ENCODE measurements at places on chromosomes 16 and 17.

DNA sequence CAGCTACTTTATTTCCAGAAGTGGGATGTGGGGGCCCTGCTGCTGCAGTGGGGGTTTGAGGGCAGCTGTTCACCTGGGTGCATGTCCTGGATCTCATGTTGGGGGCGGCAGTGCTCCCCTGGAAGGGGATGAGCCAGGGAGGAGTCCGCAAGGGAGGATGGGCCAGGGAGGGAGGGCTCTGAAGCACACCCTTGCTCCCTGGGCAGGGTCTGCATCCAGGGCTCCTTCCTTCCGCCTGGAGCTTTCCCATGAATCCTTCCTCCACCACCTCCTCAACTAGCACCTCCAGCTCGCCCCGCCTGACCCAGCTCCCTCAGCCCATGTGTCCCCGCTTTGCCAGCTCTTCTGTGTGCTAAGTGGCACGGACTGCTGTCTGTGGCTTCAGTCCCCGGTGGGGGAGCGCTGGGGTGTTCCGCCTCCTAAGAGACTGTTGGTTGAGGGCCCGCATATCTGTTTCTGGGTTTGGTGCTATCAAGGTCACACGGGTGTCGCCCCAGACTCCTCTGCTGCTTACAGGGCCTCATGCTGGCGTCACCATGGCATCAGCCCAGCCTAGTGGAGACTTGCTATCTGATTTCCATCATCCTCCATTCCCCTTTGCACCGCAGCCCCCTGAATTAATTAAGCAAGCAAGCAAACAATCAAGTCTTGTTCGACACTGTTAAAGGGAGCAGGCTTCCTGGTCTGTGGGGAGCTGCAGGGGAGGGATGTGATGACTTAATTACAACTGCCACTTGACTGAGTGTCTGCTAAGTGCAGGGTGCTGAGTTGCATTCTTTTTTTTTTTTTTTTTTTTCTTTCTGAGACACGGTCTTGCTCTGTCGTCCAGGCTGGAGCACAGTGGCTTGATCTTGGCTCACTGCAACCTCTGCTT, 71.8 kb downstream of the PRKCA start:
- peak; percentile 76 for DNase-seq

- DNase-seq: no peak
These were observed 57.3 kb downstream of the MGAT5B start for GRCh38 chr17:76925441-76925891.

DNA sequence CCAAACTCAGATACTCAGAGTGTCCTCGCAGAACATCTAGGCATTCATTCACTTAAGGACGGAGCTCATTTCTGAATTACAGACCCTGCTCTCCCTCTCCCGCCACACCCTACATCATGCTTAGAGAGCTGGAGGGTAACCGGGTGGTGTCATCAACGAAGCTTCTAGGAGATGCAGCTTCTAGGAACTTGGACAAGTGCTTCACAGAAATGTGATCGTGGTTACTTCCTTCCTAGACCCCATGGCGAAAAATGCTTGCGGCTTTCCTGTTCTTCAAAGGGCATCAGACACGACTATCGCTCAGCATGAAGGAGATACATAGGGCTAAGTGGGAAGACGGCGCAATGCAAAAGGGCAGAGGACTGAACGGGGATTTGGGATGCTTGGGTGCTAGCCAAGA, 126.8 kb downstream of the ZFHX3 start:
- DNase-seq: no peak

DNA sequence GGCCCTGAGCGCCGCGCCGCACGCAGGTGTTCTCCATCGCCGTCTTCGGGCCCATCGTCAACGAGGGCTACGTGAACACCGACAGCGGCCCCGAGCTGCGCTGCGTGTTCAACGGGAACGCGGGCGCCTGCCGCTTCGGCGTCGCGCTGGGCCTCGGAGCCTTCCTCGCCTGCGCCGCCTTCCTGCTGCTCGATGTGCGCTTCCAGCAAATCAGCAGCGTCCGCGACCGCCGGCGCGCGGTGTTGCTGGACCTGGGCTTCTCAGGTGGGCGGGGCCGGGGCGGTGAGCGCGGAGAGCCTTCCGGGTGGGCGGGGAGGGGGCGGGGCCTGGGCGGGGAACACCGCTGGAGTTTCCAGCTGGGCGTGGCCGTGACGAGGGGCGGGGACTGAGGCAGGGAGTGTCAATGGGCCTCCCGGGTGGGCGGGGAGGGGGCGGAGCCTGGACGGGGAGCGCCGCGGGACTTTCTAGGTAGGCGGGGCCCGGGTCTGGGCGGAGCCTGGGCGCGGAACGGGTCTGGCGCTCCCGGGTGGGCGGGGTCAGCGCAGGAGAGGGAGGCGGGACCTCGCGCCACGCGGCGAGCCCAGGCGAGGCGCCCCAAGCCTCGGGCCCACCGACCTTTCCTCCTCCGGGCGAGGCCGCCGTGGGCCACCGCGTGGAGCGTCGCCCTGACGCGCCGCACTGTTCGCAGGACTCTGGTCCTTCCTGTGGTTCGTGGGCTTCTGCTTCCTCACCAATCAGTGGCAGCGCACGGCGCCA, 2.4 kb downstream of the SYNGR3 start:
- peak; percentile 98 for DNase-seq

GRCh38 chr17:55202896-55203295, 61.9 kb upstream of the HLF start:
- DNase-seq: no peak

DNA sequence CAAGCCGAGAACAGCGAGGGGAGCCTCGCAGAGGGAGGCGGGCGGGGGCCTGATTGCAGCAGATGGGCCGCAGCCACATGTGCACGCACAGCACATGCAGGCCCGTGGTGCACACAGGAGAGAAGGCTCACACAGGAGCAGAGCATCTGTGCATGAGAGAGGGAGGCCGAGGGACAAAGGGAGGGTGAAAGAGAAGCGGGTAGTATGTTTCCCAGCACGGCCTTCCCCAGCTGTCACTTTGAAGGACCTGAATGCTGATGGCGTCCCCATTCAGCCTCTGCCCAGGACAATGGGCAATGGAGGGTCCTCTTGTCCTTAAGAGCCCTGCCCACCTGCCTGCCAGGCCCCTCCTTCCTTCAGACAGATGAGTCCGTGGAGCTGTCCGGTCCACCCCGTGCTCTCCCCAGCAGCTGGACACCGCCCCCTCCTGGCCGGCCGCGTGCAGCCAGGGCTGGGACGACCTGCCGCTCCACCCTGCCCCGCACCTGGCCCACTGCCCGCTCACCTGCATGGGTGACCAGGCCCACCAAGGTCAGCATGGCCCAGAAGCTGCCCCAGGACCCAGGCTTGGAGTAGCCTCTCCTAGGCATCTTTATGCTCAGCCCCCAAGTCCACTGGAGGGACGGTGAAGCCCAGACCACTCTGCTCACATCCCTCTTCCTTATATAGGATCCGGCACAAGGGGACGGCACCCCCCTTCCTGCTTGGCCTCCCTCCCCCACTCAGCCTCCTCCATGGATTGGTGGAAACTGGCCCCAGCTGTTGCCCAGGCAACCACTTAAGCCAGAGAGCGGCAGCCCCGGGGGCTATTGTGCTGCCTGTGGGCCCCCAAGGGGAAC, at the start of gene BTBD17:
Gene BTBD17 (minus strand): TSS at position 639 of the 839 bp plus-strand sequence. CDS start 49 bp downstream, at position 590.
- DNase-seq: peak; percentile 80

DNA sequence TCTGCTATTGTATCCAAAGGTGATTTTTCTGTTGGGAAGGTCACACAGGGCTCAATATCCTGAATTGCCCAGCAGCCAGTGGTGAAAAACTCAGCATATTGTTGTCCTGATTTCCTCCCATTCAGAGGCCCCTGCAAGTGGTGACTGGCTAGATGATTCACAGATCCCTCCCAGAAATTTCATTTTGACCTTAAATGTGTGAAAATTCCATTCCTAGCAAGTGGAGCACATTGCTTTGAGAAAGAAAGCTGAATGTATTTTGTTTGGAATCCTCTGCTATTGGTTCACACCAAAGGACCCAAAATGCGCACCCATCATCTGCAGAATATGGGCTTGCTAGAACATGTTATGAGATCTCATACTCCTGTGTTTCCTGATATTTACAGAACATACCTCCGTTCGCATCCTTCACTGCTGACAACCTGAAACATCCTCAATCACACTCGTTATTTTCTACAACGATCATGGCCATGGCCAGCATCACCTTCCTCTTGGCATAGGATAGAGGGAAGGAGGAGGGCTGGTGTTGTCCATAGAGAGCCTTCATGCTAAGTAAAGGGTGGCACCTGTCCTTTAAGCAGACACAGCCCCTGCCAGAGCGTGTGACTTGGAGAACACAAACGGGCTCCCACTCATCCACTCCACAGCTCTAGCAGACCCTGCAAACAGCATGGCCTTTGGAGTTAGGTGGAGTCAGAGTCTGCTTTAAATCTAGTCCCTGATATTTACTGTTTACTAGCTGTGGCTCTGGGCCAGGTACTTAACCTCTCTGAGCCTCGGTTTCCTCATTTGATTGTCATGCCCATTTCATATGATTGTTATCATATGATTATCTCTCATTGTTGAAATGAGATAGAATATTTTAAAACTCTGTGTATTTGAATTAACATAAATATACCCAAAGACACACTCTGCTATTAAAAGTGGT, 30.4 kb upstream of the NFAT5 start:
- no peak for DNase-seq

Measured in activated effector memory CD4-positive, alpha-beta T cell treated with anti-CD3 and anti-CD28 coated beads, Interleukin-2, amount 50 U/mL, for 16 hours (primary cell).